HT1080 (cell line): ENCODE measurements at places on chromosomes 13 and 19.

- DNase-seq, result no peak
Measured at GRCh38 chr19:10478476-10478875, 24.7 kb downstream of the KEAP1 start.

GRCh38 chr13:105059786-105060185 lies 1475.7 kb downstream of the EFNB2 start:
- DNase-seq, result no peak

DNA sequence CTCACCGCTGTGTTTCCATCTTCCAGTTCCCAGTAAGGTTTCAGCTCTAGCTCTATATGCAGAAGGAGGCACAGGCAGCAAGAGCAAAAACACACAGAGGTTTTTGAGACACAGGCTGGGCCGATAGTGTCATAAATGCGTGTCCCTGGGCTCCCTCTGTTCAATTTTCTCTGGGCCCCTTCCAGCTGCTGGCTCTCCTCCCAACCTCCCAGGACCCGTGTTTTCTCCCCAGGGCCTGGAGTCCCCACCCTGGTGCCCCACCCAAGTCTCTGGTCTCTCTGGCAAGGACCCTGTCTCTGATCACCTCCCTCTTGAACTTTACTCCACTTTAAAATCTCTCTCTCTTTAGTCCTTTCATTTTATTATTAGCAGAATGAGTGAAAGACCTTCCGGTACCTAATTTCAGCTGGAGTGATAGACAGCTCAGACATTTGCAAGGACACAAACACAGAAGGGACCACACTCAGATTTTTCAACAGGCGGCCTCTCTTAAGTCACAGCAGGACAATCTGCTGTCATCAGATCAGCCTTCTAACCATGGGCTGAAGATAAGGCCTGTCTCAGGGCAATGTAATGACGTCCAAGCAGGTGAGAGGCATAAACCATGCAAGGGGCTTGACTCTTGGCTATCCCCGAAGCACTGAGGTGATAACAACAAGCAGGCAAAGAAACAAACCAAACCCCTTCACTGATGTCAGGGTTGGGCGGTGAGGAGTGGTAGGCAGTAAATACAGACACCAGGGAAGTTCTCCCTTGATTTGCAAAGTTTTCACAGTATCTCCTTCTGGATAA lies 190.0 kb upstream of the IRS2 start:
- no peak for DNase-seq

DNA sequence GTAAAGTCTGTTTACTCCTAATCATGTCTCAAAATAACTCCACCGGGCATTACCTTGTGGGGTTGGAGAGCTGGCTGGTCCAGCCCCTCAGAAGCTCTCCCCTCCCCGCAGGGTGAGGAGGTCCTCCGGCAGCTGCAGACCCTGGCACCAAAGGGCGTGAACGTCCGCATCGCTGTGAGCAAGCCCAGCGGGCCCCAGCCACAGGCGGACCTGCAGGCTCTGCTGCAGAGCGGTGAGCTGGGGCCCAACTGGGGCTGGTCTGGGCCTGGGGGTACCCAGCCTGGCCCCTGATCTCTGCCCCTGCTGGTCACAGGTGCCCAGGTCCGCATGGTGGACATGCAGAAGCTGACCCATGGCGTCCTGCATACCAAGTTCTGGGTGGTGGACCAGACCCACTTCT lies 20.2 kb downstream of the HIPK4 start:
- no peak for DNase-seq

DNA sequence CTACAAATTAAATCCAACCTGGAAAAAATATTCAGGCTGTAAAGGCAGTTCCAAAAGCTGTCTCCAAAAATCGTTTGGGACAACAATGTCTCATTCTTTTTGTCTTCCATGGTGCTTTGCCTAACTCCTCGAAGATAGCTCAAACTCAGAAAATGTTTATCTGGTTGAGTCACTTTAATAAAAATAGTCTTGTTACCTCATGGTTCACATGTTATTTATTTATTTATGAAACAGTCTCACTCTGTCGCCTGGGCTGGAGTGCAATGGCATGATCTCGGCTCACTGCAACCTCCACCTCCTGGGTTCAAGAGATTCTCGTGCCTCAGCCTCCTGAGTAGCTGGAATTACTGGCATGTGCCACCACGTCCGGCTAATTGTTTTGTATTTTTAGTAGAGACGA lies 4.9 kb upstream of the BRD4 start:
- DNase-seq, result no peak

DNA sequence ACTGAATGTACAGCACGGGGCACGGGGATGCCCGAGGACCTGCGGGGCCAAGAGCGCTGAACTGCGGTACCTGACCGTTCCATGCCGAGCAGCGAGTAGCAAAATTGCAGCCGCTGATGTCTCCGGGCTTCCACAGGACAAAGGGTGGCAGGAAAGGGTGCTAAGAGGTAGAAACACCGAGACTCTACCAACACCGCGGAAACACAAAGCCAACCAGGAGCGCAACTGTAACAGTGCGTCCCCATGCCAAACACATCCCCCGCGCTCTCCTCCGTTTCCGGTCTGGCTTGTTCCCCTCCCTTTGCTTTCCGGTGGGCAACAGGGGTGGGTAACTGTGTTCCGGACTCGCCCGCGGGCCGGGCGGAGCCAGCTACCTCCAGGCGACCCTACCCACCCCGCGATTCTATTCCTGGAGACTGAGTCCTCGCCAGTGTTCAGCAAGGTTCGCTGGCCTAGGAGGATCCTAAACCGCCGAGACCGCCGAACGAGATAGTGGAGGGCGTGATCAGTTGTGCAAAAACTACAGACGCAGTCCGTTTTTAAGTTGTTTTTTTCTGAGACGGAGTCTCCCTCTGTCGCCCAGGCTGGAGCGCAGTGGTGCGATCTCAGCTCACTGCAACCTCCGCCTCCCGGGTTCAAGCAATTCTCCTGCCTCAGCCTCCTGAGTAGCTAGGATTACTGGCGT lies 34.9 kb upstream of the NEK3 start:
- peak; percentile 80 for DNase-seq

GRCh38 chr13:75013818-75014217 lies 468.2 kb downstream of the TBC1D4 start:
- DNase-seq, result no peak

DNA sequence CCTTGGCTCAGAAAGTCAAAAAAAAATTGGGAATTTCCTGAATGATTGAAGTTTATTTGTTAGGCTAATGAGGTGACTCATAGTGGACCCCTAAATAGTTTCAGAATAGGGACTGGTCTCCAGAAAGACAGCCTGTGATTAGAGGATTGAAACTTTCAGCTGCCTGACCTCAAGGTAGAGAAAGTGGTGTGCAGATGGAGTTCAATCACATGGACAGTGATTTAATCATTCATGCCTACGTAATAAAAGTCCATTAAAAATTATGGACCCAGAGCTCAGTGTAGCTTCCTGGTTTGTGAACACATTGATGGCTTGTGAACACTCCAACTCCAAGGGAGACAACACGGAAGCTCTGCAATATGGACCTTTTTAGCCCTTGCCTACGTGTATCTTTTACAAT lies 533.2 kb upstream of the PCDH9 start:
- no peak for DNase-seq

DNA sequence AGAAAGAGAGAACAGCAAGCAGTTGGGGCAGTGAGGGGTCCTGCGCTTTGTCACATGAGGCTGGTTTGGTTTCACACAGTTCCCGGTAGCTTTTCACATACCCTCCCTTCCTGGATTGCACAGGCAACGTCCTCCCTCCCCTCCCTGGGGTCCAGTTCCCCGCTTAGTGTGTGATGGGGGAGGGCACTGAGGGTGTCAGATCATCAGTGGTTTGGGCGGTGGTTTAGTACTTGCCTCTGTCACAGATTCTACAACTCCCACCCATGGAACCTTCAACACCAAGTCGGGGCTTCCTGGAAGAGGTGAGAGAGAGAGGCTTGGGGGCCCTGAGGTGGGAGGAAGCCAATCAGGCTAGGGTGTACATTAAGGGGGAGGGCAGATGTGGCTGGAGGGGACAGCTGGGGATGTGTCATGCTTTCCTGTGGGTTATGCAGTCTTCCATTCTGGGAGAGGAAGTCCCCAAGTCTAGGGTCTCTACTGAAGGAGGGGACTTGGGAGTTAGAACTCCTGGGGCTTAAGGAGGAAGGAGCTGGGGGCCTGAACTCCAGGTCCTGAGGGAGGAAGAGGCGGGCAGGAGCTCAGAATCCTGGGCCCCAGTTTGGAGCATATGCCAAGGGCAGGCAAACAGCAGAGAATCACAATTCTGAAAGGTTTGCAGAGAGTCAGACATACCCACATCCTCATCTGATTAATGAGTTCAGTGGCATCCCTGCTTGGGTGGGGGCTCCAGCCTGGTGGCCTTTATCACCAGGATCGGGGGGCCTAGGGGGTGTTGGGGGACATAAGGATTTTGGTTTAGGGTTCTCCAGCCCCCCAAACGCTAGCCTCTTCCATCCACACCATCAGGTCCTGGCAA lies at the start of gene NKG7:
Gene NKG7, minus strand, starts transcription at position 6 of the 856 bp plus-strand sequence. CDS start 119 bp downstream, outside the sequence.
- no peak for DNase-seq

DNA sequence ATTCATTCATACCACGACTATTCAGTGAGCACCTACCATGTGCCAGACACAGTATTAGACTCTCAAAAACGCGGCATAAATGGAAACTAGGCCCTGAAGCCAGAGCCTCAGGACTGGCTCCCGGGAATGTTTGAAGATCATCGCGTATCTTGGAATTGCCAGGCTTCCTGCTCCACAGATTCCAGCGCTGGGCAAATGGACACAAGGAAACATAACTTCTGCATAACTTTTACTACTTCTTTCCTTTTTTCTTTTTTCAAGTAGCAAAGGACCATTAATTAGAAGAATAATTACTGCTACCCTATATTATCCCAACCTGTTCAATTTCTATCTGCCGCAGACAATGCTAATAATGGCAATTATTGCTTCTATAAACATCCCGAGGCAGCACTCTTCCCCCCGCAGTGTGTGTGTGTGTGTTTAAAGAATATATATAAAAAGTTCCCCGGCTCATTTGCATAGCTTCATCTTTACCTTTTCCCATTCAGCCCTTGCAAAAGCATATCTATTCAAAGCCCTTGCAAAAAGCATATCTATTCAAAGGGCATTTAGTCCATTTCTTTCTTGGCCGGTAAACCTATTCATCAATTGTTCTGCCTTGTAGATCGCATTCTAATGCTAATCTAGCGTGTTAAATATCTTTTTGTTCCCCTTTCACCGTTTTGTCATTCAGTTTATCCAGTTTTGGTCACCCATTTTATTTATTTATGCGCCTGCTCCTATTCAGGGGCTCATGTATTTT lies 6.1 kb downstream of the SOX21 start:
- DNase-seq, result no peak

DNA sequence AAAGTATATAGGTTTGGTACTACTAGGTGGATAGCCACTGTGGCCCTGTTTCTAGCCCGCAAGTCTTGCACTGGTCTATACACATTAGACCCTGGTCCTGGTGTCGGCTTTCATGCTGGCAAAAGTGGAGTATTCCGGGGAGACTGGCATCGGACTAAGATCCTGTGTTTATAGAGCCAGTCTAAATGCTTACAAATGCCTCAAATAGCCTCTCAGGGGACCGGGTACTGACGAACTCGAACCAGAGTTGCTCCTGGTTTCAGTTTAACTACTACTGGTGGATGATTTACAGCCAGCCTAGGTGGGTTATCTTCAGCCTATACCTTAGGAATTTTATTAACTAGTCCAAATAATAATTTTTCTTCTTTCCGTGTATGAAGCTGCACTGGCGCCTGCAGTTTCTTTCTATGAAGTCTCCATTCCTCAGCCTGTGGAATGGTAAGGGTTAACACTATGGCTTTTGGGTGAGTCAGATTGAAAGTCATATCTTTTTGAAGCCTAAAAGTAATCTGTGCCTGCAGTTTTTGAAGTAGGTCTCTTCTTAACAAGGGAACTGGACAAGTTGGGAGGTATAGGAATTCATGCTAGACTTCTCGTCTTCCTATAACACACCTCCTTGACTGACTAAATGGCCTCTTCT lies 51.3 kb downstream of the OR10H4 start:
- no peak for DNase-seq

DNA sequence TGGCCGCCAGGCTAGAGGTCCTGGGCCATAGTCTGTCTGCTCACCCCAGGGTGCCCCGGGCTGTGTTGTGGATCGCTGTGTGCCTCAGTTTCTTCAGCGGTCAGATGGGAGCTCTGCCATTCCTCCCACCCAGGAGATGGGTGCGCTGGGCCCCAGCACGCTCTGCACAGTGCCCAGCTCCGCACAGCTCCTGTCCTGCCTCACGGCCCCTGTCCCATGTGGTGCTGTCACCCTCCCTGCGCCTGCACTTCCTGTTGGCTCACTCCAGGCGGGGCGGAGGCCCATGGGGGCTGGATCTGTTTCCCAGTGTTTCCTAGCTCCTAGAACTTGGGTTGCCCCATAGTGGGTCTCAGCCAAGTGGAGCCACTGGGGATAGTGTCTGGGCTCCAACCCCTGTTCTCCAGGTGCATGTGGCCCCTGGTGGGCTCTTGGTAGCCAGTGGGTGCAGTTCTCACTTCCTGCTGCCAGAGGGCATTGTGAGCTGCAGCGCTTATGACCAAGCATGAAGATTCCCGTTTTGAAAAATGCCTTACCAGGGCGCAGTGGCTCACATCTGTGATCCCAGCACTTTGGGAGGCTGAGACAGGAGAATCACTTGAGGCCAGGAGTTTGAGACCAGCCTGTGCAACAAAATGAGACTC lies 69.8 kb downstream of the KDM4B start:
- no peak for DNase-seq

GRCh38 chr19:37990362-37990761 lies 83.4 kb downstream of the SIPA1L3 start:
- DNase-seq, result no peak

DNA sequence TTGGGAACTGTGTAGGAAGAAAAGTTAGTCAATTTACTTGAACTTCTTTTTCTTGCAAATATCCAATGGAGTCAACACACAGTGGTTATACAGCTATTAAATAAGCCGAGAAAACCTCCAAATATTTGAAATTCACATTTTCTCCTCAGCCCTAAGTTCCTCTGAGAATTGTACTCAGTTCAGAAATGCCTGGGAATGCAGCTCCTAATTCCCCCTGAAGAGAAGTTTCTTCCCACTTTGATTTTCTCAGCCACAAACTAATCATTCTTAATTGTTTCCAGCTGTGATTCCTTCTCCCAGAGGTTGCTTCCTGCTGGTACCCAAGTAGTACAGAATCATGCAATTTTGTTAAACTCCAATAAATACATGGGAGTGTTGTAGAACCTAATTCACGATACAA lies 246.1 kb upstream of the MIR17HG start:
- no peak for DNase-seq

GRCh38 chr13:83773961-83774360 lies 108.3 kb downstream of the SLITRK1 start:
- DNase-seq, result no peak

DNA sequence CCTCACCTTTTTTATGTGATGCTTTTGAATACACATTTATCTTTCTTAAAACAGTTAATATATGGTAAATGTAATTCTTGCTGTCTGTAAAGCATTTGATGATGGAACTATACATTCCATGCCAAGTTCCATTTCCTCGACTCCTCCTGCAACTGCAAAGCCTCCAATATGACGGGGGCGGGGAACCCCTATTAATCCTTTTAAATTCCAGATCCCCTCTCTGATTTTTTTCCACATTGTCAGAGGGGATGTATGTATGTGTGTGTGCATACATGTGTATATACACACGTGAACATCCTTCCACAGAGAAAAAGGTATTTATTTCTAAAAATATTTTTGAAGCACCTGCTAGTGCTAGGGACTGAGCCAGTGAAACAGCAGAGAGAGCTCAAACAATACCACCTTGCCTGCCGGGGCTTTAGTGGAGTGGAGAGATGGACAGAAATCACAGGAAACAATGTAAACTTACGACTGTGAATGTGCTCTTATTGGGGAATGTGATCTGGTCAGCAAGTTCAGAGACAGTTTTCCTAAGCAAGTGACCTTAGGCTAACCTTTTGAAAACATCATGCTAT lies 25.3 kb upstream of the MAB21L1 start:
- DNase-seq, result no peak

- DNase-seq, result no peak
Measured at GRCh38 chr19:33621811-33622504, at the start of gene CHST8. Gene CHST8 (plus strand): TSS chr19:33621953. CDS start chr19:33689262, 67,309 bp downstream.
